ENCODE measurements at places on chromosomes 2 and 18.

GRCh38 chr2:3143602-3144001, 234.0 kb downstream of the EIPR1 start:
- no peak for DNase-seq

- DNase-seq: peak; percentile 73
Measured at GRCh38 chr2:45274250-45274926, 265.1 kb upstream of the SIX2 start.

DNA sequence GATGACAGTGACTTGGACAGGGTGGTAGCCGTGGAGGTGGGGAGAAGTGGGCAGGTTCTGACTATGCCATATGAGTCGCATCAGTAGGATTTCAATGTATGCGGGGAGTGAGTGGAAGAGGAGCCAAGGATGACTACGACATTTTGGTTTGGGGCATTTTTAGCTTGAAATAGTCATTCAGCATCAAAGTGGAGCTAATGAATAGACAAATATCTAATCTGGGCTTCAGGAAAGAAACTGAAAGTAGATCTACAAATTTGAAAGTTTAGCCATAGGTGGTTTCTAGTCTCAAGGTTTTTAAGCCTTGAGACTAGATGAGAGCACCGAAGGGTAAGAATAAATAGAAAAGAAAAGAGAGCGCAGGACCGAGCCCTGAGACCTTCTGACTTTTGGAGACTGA, 58.3 kb downstream of the FEZ2 start:
- DNase-seq: no peak

- DNase-seq: peak; percentile 35
Measured at GRCh38 chr2:158745067-158745865, 49.9 kb upstream of the DAPL1 start.

DNA sequence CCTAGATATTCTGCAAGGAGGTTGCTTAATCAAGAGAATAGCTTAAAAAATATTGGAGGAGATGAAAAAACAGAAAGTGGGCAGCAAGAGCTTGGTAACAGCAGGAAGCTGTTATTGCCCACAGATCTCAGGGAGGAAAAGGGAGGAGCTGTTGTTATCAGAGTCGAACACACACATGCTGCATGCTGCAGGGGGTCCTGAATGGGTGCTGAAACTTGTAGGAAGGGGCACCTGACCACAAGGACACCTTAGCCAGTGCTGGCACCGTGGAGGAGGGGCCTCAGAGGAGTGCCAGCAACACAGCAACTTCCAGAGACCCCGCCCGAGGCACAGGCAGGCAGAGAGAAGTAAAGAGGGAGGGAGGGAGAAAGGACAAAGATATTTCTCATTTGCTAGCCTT, 332.9 kb downstream of the SOCS6 start:
- DNase-seq: no peak

DNA sequence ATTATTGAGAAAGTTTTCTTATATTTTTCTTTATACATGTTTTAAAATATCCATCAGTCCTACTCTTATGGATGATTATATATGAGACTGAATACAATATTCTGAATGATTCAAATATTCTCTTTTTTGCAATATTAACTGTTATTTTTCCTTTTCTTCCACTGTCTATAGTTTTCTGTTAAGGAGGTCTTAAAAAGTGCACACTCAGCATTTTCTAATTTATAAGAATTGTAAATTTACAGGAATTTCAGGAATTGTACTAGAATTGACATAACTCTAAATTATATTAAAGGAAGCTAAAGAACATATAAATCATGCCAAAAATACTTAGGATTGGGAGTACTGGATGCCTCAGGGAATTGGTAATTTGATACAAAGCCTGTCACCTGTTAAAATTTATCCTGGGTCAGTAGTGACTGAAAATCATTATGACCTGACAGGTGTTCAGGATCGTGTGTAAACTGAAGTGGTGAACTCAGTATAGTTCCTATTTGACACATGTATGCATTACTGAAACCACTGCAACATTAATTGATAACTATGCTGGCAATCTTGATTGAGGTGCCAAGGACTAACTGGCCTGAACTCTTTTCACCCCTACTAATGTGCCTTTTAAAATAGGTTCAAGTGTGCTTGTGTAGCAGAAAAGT, 30.4 kb downstream of the MSTN start:
- peak; percentile 68 for DNase-seq

- no peak for DNase-seq
Measured at GRCh38 chr18:49910019-49910418, 96.7 kb upstream of the ACAA2 start.

- no peak for DNase-seq
Measured at GRCh38 chr2:7379799-7380198, 462.6 kb downstream of the RNF144A start.

DNA sequence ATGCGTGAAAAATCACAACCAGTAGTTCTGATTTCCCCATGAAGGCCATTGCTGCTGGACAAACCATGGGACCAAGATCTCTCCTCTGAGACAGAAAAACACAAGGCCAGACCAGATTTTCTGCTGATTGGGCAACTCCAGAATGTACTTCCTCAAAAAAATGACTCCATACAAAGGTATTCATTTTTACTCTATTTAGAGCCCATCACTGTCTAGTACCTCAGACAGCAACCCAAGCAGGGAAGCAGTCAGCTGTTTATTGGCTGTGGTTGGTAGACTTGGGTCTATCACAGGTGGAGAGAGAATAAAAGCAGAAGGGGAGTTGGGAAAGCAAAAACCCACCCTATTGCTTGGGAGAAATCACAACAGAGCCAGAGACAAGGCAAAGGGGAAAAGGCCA, 219.9 kb downstream of the PIK3C3 start:
- DNase-seq: no peak

- DNase-seq: no peak
Measured at GRCh38 chr2:24237313-24237712, 62.5 kb downstream of the FAM228A start.

- no peak for DNase-seq
Measured at GRCh38 chr2:228840743-228841114, 430.4 kb downstream of the PID1 start.

GRCh38 chr18:38635709-38636430, 1070.3 kb upstream of the CELF4 start:
- DNase-seq: no peak

GRCh38 chr2:25655316-25655715, 18.1 kb downstream of the DTNB start:
- DNase-seq: no peak

- no peak for DNase-seq
Measured at GRCh38 chr18:9737006-9737405, 28.9 kb downstream of the RAB31 start.

- no peak for DNase-seq
Measured at GRCh38 chr2:206863716-206864115, 75.6 kb upstream of the CPO start.

DNA sequence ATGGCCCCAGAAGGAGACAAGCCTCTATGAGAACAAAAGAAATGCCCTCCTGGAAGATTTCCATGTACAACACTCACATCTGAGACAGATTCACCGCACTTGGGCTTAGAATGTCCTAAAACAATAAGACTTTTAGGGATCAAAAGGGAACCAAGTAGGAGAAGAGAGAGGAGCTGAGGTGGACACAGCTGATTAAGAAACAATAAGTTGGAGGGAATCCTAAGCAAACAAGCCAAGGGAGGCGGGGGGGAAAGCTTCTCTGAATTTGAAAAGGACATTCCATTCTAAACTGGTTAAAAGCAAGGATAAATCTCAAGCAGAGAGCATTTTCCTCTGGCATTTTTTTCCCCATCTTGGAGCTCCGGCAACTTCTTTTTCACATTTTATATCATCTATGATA, 9.9 kb downstream of the ACVR1 start:
- no peak for DNase-seq

DNA sequence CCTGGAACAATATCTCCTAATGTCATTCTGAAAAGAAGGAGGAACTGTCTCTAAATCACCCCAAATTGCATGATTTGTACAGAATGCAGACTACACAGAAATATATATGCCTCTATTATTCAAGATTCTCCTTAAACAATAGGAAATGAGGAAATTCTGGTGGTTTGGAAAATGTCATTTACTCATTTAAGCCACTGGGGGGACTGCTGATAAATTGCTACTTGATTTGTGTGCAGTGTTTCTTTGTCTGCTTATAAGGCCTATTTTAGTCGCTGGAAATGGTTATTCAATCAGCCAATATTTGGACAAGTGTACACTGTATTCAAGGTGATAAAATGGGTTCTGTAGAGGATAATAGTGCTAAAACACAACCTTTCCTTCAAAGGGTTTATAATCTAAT, 801.9 kb upstream of the CELF4 start:
- DNase-seq: no peak

DNA sequence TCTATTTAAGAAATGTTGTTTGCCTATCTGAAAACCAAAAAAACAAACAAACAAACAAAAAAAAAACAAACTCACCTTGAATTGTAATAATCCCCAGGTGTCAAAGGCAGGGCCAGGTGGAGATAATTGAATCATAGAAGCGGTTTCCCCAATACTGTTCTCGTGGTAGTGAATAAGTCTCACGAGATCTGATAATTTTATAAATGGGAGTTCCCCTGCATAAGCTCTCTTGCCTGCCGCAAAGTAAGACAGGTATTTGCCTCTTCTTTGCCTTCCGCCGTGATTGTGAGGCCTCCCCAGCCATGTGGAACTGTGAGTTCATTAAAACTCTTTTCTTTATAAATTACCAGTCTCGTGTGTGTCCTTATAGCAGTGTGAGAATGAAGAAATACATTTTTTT, 1180.7 kb upstream of the CRIM1 start:
- DNase-seq: no peak

GRCh38 chr2:47072018-47072691, 83.0 kb downstream of the STPG4 start:
- no peak for DNase-seq

GRCh38 chr2:152236191-152236925, 60.8 kb upstream of the STAM2 start:
- DNase-seq: no peak

DNA sequence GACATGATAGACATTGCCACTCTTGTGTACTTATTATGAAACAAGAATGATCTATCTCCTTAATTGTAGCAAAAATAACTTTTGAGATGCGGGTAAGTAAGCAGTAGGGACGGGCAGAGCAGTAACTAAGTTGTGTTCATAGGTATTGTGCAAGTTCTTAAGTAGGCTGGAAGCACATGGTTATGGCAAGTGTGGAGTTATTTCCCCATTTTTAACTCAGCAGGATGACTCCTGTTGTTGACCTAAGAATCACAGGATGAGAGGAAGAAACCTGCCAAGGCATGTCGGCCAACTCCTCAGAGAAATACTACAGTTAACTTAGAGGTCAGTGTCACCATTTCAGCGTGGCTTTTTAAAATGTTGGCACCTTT, 51.1 kb upstream of the FN1 start:
- DNase-seq: no peak

DNA sequence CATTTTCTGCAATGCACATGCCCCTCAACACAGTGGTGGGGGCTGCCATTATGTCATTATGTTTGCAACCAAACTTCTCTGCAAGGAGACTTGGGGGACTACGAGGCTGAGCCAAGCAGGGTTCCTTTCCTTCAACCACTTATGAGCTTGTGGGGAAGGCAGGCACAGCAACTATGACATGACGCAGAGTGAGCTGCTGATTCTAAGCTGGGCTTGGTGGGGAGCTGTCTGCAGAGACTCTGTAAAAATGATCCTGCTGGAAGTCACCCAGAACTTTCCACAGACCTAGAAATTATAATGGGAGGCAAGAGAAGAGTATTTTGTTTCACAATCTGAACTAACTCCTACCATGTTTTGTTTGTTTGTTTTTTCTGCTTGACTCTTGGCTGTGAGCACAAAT, 55.6 kb downstream of the INPP5D start:
- no peak for DNase-seq

DNA sequence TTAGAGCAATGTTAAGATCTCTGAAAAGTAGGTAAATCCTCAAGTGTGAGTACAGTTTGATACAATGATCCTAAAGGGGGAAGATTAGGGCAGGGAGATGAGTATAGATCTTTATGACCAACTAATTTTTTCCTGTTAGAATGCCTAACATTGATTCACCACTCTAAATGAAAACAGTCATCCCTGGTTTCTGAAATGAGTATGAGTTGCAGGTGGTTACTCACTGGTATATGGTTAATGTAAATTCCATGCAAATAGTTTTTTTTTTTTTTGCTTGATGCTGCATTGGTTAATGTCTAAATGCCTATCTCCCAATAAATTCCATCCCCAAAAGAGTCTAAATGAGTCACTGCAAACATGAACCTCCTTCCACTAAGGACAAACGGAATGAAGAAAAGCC, 55.0 kb upstream of the SERPINB2 start:
- no peak for DNase-seq

DNA sequence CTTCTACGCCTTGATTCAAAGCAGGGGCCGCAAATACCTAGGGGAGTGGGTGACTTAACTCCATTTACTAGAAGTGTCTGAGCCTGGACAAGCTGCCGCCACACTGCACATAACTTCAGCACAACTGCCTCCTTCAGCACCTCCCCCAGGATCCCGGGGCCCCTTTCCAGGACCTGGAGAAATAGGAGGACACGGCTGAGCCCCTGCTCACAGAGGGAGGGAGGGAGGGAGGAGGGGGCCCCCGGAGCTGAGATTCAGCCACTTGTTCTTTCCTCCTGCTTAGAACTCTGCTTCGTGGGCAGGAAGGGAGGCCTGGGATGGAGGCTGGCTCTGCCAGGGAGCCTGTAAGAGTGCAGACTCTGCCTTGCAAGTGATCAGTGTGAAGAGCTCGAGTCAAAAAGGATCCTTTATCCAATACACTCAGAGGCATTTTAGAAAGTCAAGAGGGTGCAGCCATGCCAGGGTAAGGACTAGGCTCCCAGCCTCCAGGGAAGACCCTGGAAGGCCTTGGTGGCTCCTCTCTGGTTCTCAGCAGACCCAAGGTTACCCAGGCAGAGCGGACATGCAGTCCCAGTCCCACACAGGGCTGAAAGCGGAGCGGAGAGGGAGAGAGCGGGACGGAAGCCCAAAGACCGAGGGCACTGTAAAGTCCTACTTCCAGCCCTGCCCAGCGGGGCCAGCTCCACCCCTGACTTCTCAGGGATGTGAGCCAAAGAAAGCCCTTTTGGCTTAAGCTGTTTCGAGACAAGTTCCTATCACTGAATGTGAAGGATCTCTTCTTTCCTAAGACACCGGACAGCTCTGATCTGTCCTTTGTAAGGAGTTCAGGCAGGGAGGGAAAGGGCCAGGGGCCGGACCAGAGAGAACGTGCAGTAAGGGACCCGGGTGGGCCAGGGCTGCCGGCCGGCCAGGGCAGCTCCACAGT, 8.6 kb upstream of the ARMC9 start:
- no peak for DNase-seq

DNA sequence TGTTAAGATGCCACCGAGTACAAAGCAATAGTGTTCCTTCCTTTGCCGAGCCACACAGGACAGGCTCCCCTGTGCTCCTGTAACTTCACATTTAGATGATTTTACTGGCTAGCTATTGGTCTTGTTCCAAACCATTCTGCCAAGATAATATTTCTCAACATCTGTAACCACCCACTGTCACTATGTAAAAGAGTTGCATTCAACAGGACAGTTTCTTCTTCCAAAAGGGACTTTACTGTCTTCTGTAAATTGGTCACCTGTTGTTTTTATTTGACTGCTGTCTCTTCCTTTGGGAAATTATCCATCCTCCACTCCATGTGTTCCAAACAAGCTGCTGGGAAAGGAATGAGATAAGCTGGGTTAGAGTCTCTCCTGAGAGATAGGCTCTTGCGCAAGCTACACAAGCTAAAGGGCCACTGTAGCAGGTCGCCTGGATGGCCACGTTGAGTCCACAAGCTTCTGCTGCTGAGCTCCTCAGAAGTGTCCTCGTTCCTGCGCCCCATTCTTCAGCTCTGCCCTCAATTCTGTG, 14.4 kb upstream of the BZW1 start:
- DNase-seq: no peak

- DNase-seq: no peak
Measured at GRCh38 chr2:117703858-117704257, 110.6 kb upstream of the DDX18 start.
